H1 (cell line): ENCODE measurements at places on chromosomes 7 and 10. TPM values are rescaled to one million over a fixed set of nuclear protein-coding genes. Genes with fewer than 3 reads are reported as not detected.

- no peaks in the 10 kb centered on the region for H3K36me3 ChIP-seq
- no peaks in the 10 kb centered on the region; the same call in 1 of the 2 replicates for H3K4me1 ChIP-seq
- H3K27me3 ChIP-seq = no peaks in the 10 kb centered on the region
- H3K4me3 ChIP-seq = no peak overlapping the region
- DNase-seq = no peak
Observed at GRCh38 chr7:116698930-116699721, 27.1 kb downstream of the MET start.

DNA sequence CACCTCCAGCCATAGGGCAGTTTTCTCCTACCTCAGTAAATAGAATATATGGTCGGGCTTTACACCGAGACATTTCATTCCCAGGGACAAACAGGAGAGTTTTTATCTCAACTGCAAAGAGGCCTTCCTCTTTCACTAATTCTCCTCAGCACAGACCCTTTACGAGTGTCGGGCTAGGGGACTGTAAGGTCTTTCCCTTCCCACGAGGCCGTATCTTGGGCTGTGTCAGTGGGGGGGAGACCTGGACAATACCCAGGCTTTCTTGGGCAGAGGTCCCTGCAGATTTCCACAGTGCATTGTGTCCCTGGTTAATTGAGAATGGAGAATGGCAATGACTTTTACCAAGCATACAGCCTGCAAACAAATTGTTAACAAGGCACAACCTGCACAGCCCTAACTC lies 13.2 kb upstream of the ZNF488 start:
- H3K27ac ChIP-seq = no peak overlapping the region
- H3K36me3 ChIP-seq = no peaks in the 10 kb centered on the region
- H3K4me1 ChIP-seq = peaks cover 3% of the 10 kb centered on the region
- H3K27me3 ChIP-seq = no peaks in the 10 kb centered on the region
- no peak overlapping the region for H3K4me3 ChIP-seq
- no peak for DNase-seq

GRCh38 chr7:91137153-91137787 lies 127.0 kb upstream of the FZD1 start:
- H3K36me3 ChIP-seq = no peaks in the 10 kb centered on the region
- peaks cover 4% of the 10 kb centered on the region; the same call in 1 of the 2 replicates for H3K4me1 ChIP-seq
- no peaks in the 10 kb centered on the region for H3K27me3 ChIP-seq
- no peak for DNase-seq
- no peak overlapping the region for H3K27ac ChIP-seq

DNA sequence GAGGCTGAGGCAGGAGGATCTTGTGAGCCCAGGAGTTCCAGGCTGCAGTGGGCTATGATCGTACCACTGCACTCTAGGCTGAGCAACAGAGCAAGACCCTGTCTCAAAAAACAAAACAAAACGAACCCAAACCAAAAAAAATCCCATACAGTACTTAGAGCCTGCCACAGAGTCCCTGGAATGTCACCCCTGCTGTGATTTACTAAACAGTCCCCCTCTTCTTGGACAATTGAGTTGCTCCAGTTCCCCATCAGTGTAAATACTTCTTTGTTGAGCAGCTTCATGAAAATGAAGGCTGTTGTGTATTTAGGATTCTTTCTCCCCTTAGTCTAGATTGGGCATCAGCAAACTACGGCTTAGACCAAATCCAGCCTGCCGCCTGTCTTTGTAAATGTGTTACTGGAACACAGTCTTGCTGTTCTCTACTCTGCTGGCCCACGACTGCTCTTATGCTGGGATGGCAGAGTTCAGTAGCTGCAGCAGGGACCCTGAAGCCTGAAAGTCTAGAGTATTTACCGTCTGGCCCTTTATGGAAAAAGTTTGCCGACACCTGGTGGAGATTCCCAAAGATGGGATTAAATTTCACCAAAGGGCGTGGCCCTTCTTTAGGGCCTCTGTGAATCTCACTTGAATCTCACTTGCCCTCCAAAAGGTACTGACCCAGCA lies 57.8 kb downstream of the PALD1 start:
- H3K36me3 ChIP-seq = no peaks in the 10 kb centered on the region
- 0 out of 2 replicates have a peak overlapping the region, but pooled peaks have one; percentile 34 for H3K27ac ChIP-seq
- no peaks in the 10 kb centered on the region for H3K27me3 ChIP-seq
- DNase-seq = no peak
- H3K4me3 ChIP-seq = no peak overlapping the region

DNA sequence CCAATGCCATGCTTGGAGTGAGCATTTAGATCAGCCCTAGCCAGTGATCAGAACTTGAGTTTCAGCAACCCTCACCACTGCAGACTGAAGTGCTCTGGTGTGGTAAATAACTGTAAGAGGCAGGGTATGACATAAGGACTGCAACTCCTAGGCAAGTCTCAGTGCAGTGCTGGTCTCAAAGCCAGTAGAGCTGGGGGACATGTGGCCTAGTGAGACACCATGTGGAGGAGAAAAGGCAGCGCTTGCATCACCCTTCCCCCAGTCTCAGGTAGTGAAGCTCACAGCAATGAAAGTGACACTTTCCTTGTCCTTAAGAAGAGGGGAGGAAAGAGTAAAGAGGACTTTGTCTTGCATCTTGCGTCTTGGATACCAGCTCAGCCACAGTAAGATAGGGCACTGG lies 386.8 kb upstream of the POT1 start:
- peak; percentile 68 for DNase-seq
- H3K4me3 ChIP-seq = no peak overlapping the region
- H3K4me1 ChIP-seq = no peaks in the 10 kb centered on the region
- no peak overlapping the region for H3K27ac ChIP-seq
- no peaks in the 10 kb centered on the region for H3K27me3 ChIP-seq

The SEMA3A gene
- total RNA-seq = 42.3 and 45.9 TPM in 2 replicates

The MCM10 gene
- 59.0 and 60.3 TPM in 2 replicates for total RNA-seq
